ENCODE measurements at places on chromosomes 1 and 21.

- no peak for DNase-seq
Observed at GRCh38 chr1:176205332-176205914, 1.7 kb downstream of the COP1 start.

GRCh38 chr21:43659136-43660000 lies at the start of the genes HSF2BP and RRP1B:
Gene HSF2BP (minus strand): TSS chr21:43659488. CDS start chr21:43658096, 1,392 bp downstream.
Gene RRP1B (plus strand): TSS chr21:43659560. CDS start chr21:43659665, 105 bp downstream.
- peak; percentile 38 for DNase-seq

DNA sequence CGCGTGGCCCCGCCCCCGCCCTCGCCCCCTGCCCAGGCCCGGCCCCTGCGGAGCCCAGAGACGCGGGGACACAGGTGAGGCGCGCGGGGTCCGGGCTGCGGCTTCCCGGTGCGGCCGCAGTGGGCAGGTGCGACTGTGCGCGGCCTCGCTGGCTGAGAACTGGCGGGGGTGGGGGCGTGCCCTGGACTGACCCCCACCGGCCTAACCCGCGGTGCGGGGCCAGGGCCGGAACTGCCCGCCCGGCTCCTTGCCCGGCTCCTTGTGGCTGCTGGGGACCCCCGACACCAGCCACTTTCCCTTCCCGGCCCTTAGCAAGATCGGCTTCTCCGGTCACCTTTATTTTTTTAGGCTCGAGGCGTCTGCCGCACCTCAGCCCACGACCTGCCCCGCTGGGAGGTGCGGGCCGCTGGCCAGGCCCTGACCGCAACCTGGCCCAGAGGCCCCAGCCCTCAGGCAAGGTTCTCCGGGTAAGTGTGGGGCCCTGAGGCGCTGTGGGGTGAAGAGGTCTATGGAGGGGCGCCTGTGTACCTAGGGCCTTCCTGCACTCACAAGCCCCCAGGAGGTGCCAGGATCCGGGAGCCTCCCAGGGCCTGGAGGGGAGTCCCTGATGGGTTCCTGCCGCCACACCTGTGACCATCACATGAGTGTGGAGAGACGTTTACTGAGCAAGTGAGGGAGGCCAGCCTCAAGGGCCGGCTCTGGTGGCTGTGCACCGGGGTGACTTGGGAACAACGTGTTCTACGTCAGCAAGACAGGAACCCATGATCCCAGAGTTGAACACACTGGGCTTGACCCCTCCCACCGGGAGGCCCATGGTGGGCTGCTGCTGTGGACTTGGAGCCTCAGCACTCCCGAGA lies at the start of gene SMIM1:
Gene SMIM1, plus strand, starts transcription at position 35 of the 857 bp plus-strand sequence. CDS start 2,625 bp downstream, outside the sequence.
- DNase-seq, result no peak

DNA sequence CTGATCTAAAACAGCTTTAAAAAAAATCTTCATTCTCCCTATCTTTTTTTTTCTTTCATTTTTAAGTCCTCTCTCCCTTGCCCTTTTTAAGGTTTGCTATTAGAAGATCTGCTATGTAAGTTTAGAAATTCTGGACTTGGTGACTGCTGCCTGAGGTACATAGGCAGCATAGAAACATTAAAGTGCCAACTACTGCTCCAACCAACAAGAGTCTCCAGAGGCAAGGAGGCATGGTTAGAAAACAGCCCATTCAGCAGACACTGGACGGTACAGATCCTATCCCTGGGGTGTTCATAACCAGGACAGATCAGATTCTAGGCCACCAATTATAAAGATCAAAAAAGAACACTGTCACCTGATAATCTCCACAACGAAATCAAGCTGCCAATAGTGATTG lies 36.6 kb downstream of the GPR3 start:
- DNase-seq, result no peak

- DNase-seq, result no peak
Observed at GRCh38 chr1:181129771-181130606, 41.5 kb downstream of the IER5 start.

DNA sequence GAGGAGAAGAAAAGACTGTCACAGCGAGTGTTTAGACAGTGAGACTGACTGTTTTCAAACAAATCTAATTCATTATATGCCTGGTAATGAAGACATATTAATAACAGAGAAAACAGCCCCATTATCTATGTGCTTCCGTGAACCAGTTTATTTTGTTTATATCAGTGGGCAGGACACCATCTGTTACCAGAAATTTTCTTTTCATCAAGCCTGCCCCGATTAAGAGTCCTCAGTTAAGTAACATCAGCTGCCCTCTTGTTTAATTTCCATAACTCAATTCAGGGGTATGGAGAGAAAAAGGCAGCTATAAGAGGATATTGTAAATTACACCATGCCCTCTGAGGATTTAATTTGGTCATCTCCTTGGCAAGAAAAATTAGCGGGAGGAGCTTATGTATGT lies 94.0 kb downstream of the TMEM200B start:
- DNase-seq, result no peak

DNA sequence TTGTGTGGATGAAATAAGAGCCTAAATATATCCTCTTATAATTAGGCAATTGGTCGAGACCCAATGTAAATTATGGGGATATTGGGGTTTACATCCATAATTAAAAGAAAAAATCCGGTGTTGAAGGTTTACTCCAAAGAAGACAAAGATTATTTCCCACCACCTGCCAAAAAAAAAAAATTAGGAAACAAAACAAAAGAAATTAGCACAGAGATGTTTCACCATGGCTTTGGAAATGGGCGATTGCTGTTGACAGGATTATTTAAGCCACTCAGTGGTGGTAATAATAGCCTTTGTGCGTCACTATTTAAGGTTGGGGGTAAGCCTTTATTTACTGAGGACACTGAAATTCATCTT lies 585 bp upstream of the GLRX2 start:
- no peak for DNase-seq

- DNase-seq, result no peak
Observed at GRCh38 chr1:172144445-172145061, 275.9 kb upstream of the C1orf105 start.

- no peak for DNase-seq
Observed at GRCh38 chr1:240149484-240150094, 57.9 kb downstream of the FMN2 start.

DNA sequence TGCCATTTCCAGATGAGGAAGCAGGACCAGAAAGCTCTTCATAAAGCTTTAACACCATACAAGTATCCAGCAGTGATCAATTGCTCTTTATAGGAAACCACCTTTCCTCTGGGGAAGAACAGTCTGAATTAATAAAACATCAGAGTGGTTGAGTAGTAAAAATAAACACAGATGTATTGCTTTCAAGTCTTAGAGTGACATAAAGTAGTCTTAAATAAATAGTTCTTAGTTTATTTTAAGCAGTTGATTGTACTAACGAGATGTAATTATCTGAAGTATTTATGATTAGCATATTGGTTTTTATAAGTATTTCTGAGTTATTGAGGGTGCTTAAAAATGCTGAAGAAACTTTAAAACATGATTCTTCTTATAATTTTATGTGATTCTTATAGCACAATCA lies 67.0 kb downstream of the PRKAA2 start:
- no peak for DNase-seq

- no peak for DNase-seq
Observed at GRCh38 chr1:44339731-44340130, 15.3 kb downstream of the ERI3 start.

DNA sequence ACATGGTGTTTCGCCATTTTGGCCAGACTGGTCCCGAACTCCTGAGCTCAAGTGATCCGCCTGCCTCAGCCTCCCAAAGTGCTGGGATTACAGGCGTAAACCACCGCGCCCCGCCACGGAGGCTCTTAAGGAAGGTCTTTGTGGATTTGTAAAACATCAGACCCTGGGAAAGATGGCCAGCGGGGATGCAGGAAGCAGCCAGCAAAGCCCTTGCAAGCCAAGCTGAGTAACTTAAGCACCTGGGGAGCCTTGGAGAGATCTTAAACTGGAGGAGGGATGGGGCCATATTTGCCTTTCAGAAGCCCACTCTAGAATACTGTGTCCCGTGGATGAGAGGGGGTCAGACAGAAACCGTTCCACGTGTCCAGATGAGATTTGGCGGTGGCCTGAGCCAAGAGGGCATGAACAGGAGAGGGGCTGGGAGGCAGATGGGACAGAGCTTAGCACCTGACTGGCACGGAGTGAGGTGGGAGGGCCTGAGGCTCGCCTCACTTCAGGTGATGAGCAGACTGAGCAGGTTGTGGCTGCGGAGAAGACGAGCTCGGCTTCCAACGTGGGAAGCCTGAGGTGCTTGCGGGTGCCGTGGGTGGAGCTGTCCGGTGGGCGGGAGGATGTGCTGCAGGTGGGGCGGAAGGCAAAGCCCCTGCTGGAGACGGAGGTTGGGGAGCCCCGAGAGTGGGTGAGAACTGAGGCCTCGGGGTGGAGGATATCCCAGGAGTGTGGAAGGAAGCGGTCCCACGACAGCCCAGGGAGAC lies 11.7 kb downstream of the C1orf216 start:
- no peak for DNase-seq

- no peak for DNase-seq
Observed at GRCh38 chr21:16108561-16109075, 378.8 kb downstream of the USP25 start.

GRCh38 chr1:11126569-11126968 lies 26.9 kb upstream of the EXOSC10 start:
- DNase-seq, result no peak

- DNase-seq, result no peak
Observed at GRCh38 chr1:236154671-236155398, 12.5 kb downstream of the GPR137B start.

- no peak for DNase-seq
Observed at GRCh38 chr1:245763873-245764331, 609.1 kb downstream of the KIF26B start.

DNA sequence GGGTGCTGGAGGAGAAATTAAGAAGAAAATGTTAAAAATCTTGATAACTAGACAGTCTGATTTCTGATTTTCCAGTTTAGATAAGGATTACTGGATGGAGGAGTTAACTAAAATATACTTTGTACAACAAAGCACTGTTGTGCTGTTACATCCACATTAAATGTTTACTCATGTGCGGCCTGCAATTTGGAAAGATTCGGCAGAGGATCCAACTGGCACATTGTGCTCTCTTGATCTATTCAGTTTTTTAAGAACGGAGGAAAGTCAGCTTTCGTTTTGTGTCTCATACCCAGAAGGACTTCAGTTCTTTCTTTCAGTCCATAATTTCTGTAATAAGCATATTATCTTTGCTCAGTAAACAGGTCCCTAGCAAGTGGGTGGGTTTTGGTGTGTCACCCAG lies 52.5 kb downstream of the UCK2 start:
- DNase-seq, result no peak

- DNase-seq, result no peak
Observed at GRCh38 chr1:118982266-118982665, 5.9 kb downstream of the TBX15 start.

DNA sequence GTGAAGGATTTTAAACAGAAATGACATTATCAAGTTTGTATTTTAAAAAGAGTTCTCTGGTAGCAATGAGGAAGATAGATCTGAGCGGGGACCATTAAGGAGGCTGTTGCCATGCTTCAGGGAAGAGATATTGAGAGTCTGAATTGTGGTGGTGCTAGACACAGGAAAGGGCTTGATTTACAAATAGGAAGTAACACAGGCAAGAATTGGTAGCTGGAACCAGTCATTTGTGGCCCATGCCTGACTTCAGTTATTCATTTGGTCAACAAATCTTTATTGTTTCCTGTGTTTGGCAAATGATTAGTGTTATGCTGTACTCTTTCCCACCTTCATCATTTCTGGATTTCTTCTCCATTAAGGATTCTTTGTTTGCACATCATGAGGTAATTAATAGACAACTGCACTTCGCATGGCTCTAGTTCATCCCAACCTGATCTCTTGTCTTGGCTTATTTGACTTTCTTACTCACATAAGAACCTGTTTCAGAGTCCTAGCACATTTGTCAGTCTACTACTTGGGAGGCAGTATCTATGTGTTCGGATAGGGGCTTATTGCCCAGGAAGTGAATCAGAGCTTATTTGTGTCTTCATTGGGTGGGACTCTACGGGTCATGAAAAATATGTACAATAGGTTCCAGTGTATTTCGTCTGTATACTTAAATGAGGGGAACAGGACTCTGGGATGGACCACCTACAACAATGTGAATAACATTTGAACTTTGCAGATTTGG lies 32.3 kb downstream of the EEIG2 start:
- DNase-seq, result no peak

DNA sequence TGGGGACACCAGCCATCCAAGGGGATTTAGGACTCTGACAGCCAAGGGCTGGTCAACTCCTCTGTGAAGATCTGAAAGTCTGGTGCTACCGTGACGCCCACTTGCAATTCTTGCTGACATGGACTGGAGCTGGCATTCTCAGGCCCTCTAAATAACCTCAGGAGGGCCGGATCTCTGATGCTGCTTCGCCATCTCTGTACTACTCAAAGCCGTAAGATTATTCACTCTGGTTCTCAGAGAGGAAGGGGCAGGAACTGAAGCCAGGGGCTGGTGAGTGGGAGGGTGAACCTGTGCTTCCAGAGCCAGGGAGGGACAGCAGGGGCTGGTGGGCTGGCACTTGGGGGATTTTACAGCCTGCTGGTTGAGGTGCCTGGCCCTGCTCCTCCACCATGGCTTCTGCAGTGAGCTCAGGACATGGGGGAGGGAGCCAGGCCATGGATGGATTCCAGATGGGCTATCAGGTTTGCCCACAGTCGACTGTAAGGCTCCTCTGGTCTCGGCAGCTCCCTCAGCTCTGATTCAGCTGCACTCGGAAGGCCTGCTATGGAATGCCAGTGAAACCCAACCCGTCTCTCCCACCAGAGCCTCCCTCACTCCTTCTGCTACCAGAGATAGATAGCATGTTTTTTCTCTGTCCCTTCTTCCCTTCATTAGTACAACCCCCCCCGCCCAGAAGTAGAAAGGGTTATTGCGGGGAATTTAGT lies 84.5 kb downstream of the PLXNA2 start:
- DNase-seq, result no peak

- DNase-seq, result no peak
Observed at GRCh38 chr1:177392336-177392735, 221.6 kb downstream of the BRINP2 start.

DNA sequence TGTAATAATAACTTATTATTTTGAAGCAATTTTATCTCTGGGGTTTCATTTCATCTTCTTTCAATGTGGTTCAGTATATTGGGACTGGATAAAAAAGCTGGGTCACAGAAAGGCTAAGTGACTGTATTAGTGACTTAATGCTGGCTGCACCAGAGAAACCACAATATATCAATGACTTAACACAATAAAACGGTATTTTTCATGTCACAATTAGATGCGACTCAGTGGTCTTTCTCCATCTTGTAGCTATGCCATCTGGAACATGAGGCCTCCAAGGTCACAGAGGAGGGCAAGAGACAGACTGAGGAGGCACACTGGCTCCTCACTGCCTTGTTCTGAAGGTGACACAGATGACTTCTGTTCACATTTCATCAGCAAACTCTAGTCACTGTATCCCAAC lies 26.0 kb upstream of the KCNA3 start:
- DNase-seq, result no peak

GRCh38 chr1:161902182-161902581 lies 121.5 kb downstream of the OLFML2B start:
- DNase-seq, result no peak

- DNase-seq, result no peak
Observed at GRCh38 chr1:27233667-27234048, 774 bp upstream of the WDTC1 start.

GRCh38 chr1:168386492-168386891 lies 105.8 kb downstream of the TBX19 start:
- DNase-seq, result no peak

- DNase-seq, result no peak
Observed at GRCh38 chr1:20114021-20114648, 5.2 kb downstream of the PLA2G2D start.

Measured in NCI-H187 treated with DMSO at 0.1 percent for 48 hours (cell line).